Kidney (tissue), 22 donors: ENCODE measurements at places on chromosomes 5 and 9.

DNA sequence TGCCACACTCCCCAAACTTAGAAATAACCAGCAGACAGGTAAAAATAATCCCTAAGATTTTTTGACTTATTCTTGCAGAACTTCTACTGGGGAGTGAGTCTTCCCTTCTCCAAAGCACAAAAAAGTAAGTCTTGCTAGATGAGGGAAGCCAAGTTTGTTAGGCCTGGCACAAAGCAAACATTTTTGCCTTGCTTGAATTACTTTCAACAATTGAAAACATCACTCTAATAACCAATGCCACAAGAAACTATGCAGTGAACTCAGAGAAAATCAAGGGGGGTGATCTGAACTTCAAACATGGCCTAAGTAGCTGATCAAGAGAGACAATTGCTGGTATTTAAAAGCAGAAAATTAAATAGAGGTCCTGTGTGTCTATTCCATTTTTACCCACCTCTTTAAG is 123.6 kb upstream of the SLC1A3 start:
- no peak for DNase-seq

GRCh38 chr5:68126886-68127285 is 88.7 kb upstream of the PIK3R1 start:
- no peak for DNase-seq

DNA sequence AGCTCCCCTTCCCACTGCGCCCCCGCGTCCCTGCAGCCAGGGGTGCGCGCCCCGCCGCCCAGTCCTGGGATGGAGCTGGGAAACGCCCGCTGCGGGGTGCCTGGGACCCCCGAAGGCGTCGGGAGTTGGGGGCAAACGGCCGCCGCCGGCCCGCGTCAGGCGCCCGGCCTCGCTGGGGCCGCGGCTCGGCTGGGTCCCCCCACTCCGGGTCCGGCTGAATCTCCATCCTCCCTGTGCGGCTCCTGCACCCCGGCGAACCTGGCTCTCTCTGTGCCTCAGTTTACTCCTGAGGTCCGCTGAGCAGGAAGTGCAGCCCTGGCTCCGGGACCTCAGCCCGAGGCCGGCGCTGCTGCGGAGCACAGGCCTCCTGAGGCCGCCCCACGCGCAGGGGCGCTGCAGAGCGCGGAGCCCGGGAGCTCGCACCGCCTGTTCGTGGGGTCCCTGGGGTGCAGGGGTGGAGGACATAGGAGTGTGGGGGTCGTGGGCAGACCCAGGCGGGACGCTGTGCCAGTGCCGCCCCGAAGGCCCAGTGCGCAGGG is 13.9 kb upstream of the TMEM250 start:
- no peak for DNase-seq

DNA sequence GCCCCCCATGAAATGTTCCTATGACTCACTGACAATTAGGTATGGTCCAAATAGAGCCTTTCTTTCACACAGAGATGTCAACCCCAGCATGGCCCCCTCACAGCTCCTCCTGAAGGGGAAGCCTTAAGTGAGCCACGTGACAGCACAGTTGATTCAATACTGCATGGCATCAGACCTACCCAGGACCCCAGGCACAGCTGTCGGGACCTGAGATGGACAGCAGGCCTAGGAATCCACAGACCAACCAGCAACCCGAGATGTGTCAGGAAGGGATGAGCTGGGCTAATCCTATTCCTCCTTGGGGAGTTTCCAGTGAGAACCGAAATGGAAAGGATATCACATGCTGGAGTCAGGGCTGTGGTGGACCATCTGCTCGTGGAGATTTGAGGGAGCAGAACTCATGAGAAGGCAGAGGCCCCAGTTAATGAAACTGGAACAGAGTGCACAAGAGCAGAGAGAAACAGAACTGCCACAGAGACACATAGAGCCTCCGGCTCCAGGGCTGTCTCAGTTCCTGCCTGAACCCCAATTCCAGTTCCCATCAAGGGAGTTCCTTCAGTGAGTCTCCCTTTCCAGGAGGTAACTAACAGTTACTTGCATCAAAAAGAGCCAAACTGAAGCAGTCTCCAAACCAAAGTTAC is 42.1 kb upstream of the SMIM23 start:
- no peak for DNase-seq

- no peak for DNase-seq
Observed at GRCh38 chr5:2732004-2732403, 19.5 kb downstream of the IRX2 start.
